Gastrocnemius medialis (tissue), 4 donors: ENCODE measurements at places on chromosomes 1 and 21. TPM values are rescaled to one million over a fixed set of nuclear protein-coding genes. Genes with fewer than 3 reads are reported as not detected.

The POMGNT1 gene
- total RNA-seq: 98.6 TPM

The SELP gene
- 1.3 TPM for total RNA-seq

The VANGL2 gene
- total RNA-seq: 1.2 TPM

The EFHD2 gene
- 2.9 TPM for total RNA-seq

GRCh38 chr1:10897321-10897980 lies 101.0 kb upstream of the CASZ1 start:
- DNase-seq: no peak
- no peaks in the 10 kb centered on the region for H3K36me3 ChIP-seq
- no peak overlapping the region for H3K4me3 ChIP-seq
- H3K27me3 ChIP-seq: peaks cover 5% of the 10 kb centered on the region

- no peak for DNase-seq
- H3K36me3 ChIP-seq: peaks cover 2% of the 10 kb centered on the region
- no peak overlapping the region for H3K4me3 ChIP-seq
- no peak overlapping the region for H3K27ac ChIP-seq
- no peaks in the 10 kb centered on the region for H3K27me3 ChIP-seq
These were observed 21.8 kb upstream of the PLEKHO1 start for GRCh38 chr1:150127868-150128267.

GRCh38 chr21:34531399-34531798 lies 19.4 kb upstream of the KCNE1 start:
- H3K4me1 ChIP-seq: peaks cover 11% of the 10 kb centered on the region
- H3K27me3 ChIP-seq: no peaks in the 10 kb centered on the region
- no peak for DNase-seq
- no peak overlapping the region for H3K27ac ChIP-seq
- H3K36me3 ChIP-seq: no peaks in the 10 kb centered on the region
